ENCODE measurements at places on chromosomes 5 and 9. TPM values are rescaled to one million over a fixed set of nuclear protein-coding genes. Genes with fewer than 3 reads are reported as not detected.

DNA sequence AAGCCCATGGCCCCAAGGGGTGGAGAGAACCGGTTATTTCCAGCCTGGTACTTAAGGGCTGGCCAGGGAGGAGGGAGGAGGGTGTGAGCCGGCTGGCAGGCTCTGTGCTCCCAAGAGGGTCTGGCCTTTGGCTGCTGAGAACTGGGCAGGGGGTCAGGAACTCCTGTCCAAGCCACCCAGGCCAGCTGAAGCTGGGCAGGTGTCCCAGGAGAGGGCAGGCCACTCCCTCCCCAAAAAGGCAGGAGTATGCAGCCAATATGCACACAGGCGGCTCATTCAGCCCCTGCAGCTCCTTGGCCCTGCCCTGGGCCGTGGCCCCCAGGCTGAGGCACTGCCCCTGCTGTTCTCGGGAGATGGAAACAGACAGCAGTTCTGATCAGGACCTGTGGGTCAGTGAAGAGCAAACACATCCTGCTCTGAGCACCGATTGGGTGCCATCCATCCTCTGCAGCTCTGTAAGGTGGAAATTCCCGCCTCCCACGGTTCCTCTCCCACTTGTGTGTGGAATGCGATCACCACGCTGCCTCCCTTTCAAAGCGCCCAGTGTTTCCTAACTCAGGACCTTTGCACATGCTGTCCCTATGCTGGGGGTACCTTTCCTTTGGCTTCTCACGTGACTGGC, 17.1 kb upstream of the KIF12 start:
- no peak overlapping the region for H3K27ac ChIP-seq
- H3K27me3 ChIP-seq: peaks cover 6% of the 10 kb centered on the region
- H3K4me3 ChIP-seq: no peak overlapping the region
- H3K36me3 ChIP-seq: no peaks in the 10 kb centered on the region
- H3K4me1 ChIP-seq: no peaks in the 10 kb centered on the region
- no peak for DNase-seq

DNA sequence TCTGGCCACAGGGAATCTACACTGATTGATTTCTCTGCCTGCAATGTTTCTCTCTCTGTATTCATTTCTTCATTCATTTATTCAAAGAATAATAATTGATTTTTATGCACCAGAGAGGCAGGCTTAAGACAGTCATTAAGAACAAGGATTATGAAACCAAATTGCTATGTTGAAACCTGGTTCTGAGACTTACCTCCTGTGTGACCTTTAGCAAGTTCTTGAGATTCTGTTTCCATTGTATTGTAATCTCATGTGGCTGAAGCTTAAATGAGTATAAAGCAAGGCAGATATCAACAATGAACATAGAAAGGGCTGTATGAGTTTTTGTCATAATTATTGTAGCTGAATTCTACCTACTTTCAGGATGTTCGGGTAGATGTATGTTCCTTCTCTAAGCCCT, 129.6 kb upstream of the GRIA1 start:
- no peaks in the 10 kb centered on the region for H3K27me3 ChIP-seq
- H3K27ac ChIP-seq: no peak overlapping the region
- no peak overlapping the region for H3K4me3 ChIP-seq
- peaks cover 9% of the 10 kb centered on the region for H3K4me1 ChIP-seq
- H3K36me3 ChIP-seq: no peaks in the 10 kb centered on the region

- DNase-seq: peak; percentile 82
- peaks cover 1% of the 10 kb centered on the region for H3K27me3 ChIP-seq
- peak overlapping the region; percentile 97 for H3K27ac ChIP-seq
- peak overlapping the region; percentile 75 for H3K4me3 ChIP-seq
- peaks cover 57% of the 10 kb centered on the region for H3K4me1 ChIP-seq
Measured at GRCh38 chr5:963673-964531, 44.7 kb upstream of the NKD2 start.

STKLD1 gene
- total RNA-seq: 0.87 TPM

SLC45A2 gene
- total RNA-seq: not detected

All from activated T-helper 2 cell treated with anti-CD3 and anti-CD28 coated beads, Interferon-gamma antibody, Interleukin-2, Interleukin-4, amounts not matched to agents 10 μg/mL and 5 μg/mL and 100 μg/mL, durations not matched to agents 14 hours and 24 hours and 36 hours (primary cell).